ENCODE measurements at places on chromosomes 3 and 15.

- no peak overlapping the region for H3K4me3 ChIP-seq
- H3K27ac ChIP-seq: no peak overlapping the region
- peaks cover 37% of the 10 kb centered on the region for H3K36me3 ChIP-seq
Observed at GRCh38 chr3:46994801-46995731, 15.6 kb downstream of the NBEAL2 start.

GRCh38 chr3:2944628-2945027, 165.5 kb downstream of the IL5RA start:
- no peak overlapping the region for H3K4me3 ChIP-seq
- DNase-seq: no peak
- no peaks in the 10 kb centered on the region for H3K36me3 ChIP-seq
- peak overlapping the region; percentile 38 for H3K27ac ChIP-seq
- peaks cover 12% of the 10 kb centered on the region for H3K4me1 ChIP-seq

DNA sequence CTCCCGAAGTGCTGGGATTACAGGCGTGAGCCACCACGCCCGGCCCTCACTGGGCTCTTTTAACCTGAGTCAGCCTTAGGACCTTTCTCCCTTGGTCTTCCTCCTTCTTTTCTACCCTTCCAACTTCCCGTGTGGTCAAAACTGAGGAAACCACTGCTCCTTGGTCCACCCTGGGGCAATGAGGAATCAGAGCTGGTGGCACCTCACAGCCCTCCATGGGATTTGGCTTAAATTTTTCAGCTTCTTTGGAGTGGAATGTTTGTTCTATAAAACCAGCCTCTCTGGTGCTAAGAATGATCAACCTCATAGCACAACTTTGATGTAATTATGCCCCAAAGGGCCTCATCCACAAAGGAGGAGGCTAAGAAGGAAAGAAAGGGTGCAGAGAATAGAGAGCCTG, 76.6 kb upstream of the CFAP20DC start:
- no peak for DNase-seq
- no peaks in the 10 kb centered on the region for H3K36me3 ChIP-seq
- H3K4me1 ChIP-seq: no peaks in the 10 kb centered on the region
- no peak overlapping the region for H3K27ac ChIP-seq
- no peak overlapping the region for H3K4me3 ChIP-seq

GRCh38 chr3:14508966-14509795, 31.0 kb downstream of the GRIP2 start:
- H3K4me1 ChIP-seq: no peaks in the 10 kb centered on the region
- H3K27me3 ChIP-seq: peaks cover 8% of the 10 kb centered on the region
- DNase-seq: peak; percentile 47
- H3K4me3 ChIP-seq: no peak overlapping the region
- no peak overlapping the region for H3K27ac ChIP-seq
- H3K36me3 ChIP-seq: no peaks in the 10 kb centered on the region

DNA sequence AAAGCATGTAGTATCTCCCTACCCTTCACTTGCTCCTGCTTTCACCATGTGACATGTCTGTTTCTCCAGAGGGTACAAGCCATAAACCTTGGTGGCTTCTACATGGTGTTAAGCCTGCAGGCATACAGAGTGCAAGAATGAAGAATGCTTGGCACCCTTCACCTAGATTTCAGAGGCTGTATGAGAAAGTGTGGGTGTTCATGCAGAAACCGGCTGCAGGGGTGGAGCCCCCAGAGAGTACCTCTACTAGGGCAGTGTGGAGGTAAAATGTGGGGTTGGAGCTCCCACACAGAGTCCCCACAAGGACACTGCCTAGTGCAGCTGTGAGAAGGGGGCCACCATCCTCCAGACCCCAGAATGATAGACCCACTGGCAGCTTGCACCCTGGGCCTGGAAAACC, 32.2 kb downstream of the SLC15A2 start:
- no peak for DNase-seq
- no peaks in the 10 kb centered on the region for H3K4me1 ChIP-seq
- H3K4me3 ChIP-seq: no peak overlapping the region
- no peaks in the 10 kb centered on the region for H3K27me3 ChIP-seq
- H3K27ac ChIP-seq: no peak overlapping the region
